Immature natural killer cell (primary cell): ENCODE measurements at places on chromosomes 1 and 21. TPM values are rescaled to one million over a fixed set of nuclear protein-coding genes. Genes with fewer than 3 reads are reported as not detected.

SLC44A3 gene
- not detected for polyA plus RNA-seq

OR14K1 gene
- polyA plus RNA-seq, result not detected

TSSK3 gene
- polyA plus RNA-seq, result 2.7 TPM

HTR1D gene
- not detected for polyA plus RNA-seq

BCAN gene
- polyA plus RNA-seq, result not detected

ANKRD65 gene
- polyA plus RNA-seq, result not detected

SNX7 gene
- not detected for polyA plus RNA-seq

PLD5 gene
- polyA plus RNA-seq, result not detected

MIXL1 gene
- not detected for polyA plus RNA-seq

SPATA46 gene
- 0.22 TPM for polyA plus RNA-seq

PROK1 gene
- not detected for polyA plus RNA-seq
